Stimulated activated CD4-positive, alpha-beta T cell treated with anti-CD3 and anti-CD28 coated beads, Interleukin-4, amount 100 ng/mL, for 24 hours (primary cell): ENCODE measurements at places on chromosomes 2 and 18.
A peak's percentile ranks its signal among the peaks of the same experiment; 100 is the strongest.

GRCh38 chr2:30110773-30111172 lies 36.0 kb upstream of the YPEL5 start:
- no peak for DNase-seq

GRCh38 chr2:75801234-75801982 lies 90.7 kb upstream of the GCFC2 start:
- no peak for DNase-seq

DNA sequence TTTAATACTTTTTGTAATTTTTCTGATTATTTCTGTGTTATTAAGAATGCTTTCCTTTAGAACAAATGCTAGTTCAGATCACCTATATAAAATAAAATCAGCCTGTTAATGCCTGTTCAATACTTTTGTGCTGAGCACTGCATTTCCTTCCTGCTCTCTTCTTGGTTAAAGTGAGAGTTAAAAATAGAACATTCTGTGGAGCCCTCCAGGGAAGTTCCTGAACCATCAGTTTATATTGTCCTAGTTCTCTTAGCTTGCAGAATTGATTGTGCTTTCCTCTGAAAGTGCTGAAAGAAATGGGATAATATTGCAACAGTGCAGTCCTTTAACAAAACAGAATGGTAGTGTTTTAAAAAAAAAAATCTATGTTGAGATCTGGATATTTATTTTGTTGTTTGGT lies 74.6 kb upstream of the UBXN4 start:
- no peak for DNase-seq

- DNase-seq: no peak
Measured at GRCh38 chr18:493986-494983, 6.2 kb downstream of the COLEC12 start.

DNA sequence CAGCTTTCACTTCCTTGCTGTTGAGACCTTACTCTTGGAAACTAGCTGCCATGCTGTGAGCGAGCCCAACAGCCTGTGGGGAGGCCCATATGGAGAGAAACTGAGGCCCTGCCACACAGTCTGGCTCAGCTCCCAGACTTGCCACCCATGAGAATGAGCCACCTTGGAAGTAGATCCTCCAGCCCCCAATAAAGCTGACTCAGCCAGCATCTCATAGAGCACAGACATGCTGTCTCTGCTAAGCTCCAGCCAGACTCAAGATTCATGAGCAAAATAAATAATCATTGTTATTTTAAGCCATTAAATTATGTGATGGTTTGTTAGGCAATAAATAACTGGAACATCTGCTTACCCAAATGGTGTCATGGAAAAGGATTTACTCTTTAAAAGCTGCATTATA lies 53.6 kb upstream of the DDX18 start:
- no peak for DNase-seq

GRCh38 chr18:50231621-50232020 lies 34.7 kb downstream of the CFAP53 start:
- no peak for DNase-seq

GRCh38 chr18:34314847-34315246 lies 90.1 kb upstream of the NOL4 start:
- no peak for DNase-seq

DNA sequence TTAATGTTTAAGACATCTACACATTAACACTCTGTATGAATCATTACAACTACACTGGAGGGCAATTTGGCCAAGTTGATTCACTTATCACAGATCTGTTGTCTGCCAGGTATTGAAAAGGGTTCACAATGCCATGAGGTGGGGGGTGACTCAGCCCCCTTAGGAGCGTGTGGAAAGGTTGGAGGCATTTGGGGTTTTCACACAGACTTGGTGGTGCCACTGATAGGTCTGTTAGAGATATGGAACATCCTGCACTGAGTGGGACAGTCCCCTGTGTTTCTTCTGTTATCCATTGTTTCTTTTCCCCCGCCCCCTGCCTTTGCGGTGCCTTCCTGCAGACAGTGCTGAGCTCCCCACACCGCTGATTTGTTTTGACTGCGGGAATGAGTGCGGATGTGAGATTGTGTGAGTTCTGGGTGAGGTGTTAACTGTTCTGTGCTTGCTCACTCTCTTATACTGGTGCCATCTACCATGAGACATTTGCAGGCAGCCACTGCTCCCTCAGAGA lies 9.3 kb upstream of the TSN start:
- peak; percentile 15 for DNase-seq
